ENCODE measurements at places on chromosomes 2 and 18. TPM values are rescaled to one million over a fixed set of nuclear protein-coding genes. Genes with fewer than 3 reads are reported as not detected.

GRCh38 chr2:60945341-60945740 lies 64.0 kb downstream of the REL start:
- H3K27ac ChIP-seq, result no peak overlapping the region
- no peaks in the 10 kb centered on the region for H3K4me1 ChIP-seq
- DNase-seq, result no peak
- no peaks in the 10 kb centered on the region for H3K27me3 ChIP-seq
- no peaks in the 10 kb centered on the region for H3K36me3 ChIP-seq

DNA sequence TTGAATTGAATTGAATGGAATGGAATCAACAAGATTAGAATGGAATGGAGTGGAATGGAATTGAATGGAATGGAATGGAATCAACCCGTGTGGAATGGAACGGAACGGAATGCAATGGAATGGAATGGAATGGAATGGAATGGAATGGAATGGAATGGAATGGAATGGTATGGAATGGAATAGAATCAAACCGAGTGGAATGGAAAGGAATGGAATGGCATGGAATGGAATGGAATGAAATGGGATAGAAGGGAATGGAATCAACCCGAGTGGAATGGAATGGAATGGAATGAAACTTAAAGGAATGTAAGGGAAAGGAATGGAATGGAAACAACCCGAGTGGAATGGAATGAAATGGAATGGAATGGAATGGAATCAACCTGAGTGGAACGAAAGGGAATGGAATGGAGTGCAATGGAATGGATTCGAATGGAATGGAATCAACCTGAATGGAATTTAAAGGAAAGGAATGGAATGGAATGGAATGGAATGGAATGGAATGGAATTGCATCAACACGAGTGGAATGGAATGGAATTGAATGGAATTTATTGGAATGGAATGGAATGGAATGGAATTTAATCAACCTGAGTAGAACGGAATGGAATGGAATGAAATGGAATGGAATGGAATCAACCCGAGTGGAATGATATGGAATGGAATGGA lies 1146.6 kb downstream of the RPIA start:
- H3K4me3 ChIP-seq, result no peak overlapping the region
- H3K27me3 ChIP-seq, result no peaks in the 10 kb centered on the region
- H3K4me1 ChIP-seq, result no peaks in the 10 kb centered on the region
- H3K36me3 ChIP-seq, result no peaks in the 10 kb centered on the region
- H3K27ac ChIP-seq, result no peak overlapping the region

- no peak overlapping the region for H3K27ac ChIP-seq
- no peak for DNase-seq
- H3K4me1 ChIP-seq, result peaks cover 19% of the 10 kb centered on the region
- H3K4me3 ChIP-seq, result no peak overlapping the region
- H3K36me3 ChIP-seq, result no peaks in the 10 kb centered on the region
These were observed 83.0 kb downstream of the TGOLN2 start for GRCh38 chr2:85244828-85245227.

- DNase-seq, result no peak
- H3K4me1 ChIP-seq, result peaks cover 10% of the 10 kb centered on the region
- no peaks in the 10 kb centered on the region for H3K27me3 ChIP-seq
These were observed 56.5 kb upstream of the TWIST2 start for GRCh38 chr2:238791354-238791753.

DNA sequence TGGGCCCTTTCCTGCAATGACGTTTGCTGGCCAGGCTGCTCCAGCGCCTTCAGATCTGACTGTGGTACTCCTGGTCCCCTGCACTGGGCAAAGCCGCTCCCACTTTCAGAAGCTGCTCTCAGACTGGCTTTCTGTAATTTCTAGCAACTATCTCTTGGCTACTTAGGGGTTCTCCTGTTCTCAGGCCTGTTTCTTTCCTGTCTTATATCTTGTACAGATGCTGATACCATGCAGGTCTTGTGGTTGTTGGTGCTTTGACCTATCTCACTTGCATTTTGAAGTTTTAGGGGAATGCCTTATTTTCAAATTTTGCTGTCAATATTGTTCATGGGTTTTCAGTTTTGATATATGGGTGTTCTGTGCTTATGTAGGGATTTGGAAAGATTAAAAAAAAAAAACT lies 145.8 kb downstream of the CLIP4 start:
- no peaks in the 10 kb centered on the region for H3K27me3 ChIP-seq
- H3K27ac ChIP-seq, result no peak overlapping the region

- peak overlapping the region; percentile 92 for H3K27ac ChIP-seq
- no peaks in the 10 kb centered on the region for H3K27me3 ChIP-seq
- DNase-seq, result no peak
- no peaks in the 10 kb centered on the region for H3K36me3 ChIP-seq
- H3K4me1 ChIP-seq, result peaks cover 4% of the 10 kb centered on the region
These were observed 1.0 kb downstream of the CHST10 start for GRCh38 chr2:100416397-100416934.

- no peak overlapping the region for H3K4me3 ChIP-seq
- H3K4me1 ChIP-seq, result peaks cover 16% of the 10 kb centered on the region
- DNase-seq, result no peak
- H3K27ac ChIP-seq, result no peak overlapping the region
- no peaks in the 10 kb centered on the region for H3K27me3 ChIP-seq
- no peaks in the 10 kb centered on the region for H3K36me3 ChIP-seq
These were observed 24.1 kb downstream of the SLC14A2 start for GRCh38 chr18:45639408-45639807.

DNA sequence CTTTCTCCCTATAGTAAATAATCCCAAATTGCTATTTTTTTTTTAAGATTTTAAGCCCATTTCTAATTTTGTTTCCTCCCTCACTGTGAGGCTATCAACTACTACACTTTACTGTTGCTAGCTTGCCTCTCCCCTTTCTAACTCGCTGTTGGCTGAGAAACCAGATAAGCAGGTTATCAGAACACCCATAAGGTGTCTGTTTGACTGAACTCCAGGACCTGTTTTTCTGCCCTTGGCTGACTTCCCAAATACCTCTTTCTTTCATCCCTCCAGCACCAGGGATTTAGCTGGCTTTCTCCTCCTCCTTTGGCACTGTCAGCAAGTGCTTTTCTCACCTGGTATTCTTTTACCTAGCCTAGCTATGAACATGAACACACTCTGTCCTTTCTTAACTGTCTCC lies 11.1 kb downstream of the TRAK2 start:
- no peaks in the 10 kb centered on the region for H3K27me3 ChIP-seq
- H3K4me3 ChIP-seq, result no peak overlapping the region
- H3K36me3 ChIP-seq, result no peaks in the 10 kb centered on the region
- H3K27ac ChIP-seq, result no peak overlapping the region
- peaks cover 8% of the 10 kb centered on the region for H3K4me1 ChIP-seq

The HOXD10 gene
- 11.7 TPM for total RNA-seq

DNA sequence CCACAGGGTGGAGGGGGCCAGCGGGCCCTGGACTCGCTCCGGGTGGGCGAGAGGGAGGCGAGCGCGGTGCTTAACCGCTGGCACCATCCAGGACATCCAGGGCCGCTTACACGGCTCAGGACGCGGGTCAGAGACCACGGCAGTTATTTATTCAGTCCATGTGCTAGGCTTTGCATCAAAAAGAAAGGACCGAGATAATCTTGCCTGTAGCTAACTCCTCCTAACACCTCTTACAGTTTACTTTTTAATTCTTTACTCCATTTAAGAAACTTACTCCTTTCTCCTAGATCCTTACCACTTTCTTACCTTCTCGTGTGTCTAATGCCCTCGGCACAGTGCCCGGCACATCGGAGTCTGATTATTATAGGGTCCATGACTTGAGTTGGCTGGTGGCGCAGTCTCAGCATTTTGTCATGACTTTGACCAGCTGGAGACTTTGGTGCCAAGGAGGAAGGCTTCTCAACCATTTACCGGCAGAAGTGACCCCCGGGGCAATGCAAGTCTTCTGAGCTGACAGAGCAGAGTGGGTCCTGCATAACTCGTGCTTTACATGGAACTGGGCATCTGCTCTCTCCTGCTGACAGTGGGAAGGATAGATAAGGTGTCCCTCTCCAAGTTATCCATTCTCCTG lies 503 bp downstream of the ANXA4 start:
- H3K27ac ChIP-seq, result peak overlapping the region; percentile 98
- peak overlapping the region; percentile 85 for H3K4me3 ChIP-seq
- H3K4me1 ChIP-seq, result peaks cover 8% of the 10 kb centered on the region

GRCh38 chr2:149903626-149904025 lies 316.1 kb upstream of the MMADHC start:
- H3K4me3 ChIP-seq, result no peak overlapping the region
- no peaks in the 10 kb centered on the region for H3K27me3 ChIP-seq
- H3K4me1 ChIP-seq, result peaks cover under 1% of the 10 kb centered on the region
- H3K36me3 ChIP-seq, result no peaks in the 10 kb centered on the region

DNA sequence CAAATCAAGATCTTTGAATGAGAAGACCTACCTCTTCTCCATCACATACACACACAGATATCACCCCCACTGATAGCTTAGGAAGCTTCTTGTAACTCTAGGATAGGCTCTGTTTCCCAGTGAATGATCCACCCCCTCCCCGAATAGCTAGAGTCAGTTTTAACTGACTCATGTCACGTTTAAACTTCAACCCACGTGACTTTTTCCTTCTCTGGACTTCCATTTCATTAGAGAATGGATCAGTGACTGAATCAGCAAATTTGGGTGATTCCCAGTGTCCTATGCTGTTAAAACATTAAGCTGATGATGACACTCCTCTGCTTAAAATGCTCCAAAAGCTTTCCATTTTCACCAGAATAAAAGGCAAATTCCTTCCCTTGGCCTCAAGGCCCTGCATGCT lies 185.9 kb upstream of the LHCGR start:
- no peaks in the 10 kb centered on the region for H3K36me3 ChIP-seq
- no peaks in the 10 kb centered on the region for H3K27me3 ChIP-seq
- no peak overlapping the region for H3K4me3 ChIP-seq

DNA sequence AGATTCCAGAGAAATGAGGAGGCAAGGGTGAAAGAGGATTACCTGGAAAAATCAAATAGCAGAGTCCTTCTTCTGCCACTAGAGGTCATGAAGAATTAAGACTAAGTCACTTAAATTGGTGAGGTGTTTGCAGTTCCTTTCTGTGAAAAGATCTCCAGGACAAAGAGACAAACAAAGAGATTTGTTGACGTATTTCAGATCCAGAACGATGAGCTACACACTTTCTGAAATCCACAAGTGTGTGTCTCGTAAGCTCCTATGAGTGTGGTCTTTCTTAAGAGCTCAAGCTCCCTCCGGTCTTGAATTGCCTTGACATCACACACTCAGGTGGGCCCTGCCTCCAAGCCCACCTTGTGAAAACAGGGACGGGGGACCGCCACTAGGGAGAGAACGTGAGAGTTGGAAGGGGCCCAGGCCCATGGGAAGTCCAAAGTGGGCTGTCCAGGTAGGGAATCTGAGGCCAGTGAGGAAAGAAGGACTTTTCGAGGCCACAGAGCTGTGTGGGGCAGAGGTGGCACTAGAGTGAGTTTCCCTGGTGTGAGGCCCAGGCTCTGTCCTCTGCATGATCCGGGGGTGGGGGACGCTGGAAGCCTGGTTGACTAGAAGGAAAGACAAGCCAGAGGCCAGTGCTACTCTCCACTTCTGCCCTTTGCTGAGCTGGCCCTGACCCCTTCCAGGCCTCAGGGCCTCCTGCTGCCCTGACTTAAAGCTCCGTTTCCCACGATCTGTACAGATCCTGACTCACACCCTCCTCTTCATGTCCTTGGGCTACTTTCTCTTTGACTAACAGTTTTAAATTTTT lies 168.1 kb upstream of the NCK2 start:
- no peaks in the 10 kb centered on the region for H3K36me3 ChIP-seq
- peaks cover 18% of the 10 kb centered on the region for H3K4me1 ChIP-seq
- peak; percentile 53 for DNase-seq
- H3K27ac ChIP-seq, result peak overlapping the region; percentile 81
- no peaks in the 10 kb centered on the region for H3K27me3 ChIP-seq
- H3K4me3 ChIP-seq, result no peak overlapping the region

GRCh38 chr18:48578289-48578688 lies 39.5 kb downstream of the CTIF start:
- peaks cover 13% of the 10 kb centered on the region for H3K4me1 ChIP-seq
- H3K36me3 ChIP-seq, result no peaks in the 10 kb centered on the region
- no peak overlapping the region for H3K4me3 ChIP-seq
- H3K27me3 ChIP-seq, result no peaks in the 10 kb centered on the region

The INHBB gene
- total RNA-seq, result 4.4 TPM

The PELI1 gene
- total RNA-seq, result 60.0 TPM

DNA sequence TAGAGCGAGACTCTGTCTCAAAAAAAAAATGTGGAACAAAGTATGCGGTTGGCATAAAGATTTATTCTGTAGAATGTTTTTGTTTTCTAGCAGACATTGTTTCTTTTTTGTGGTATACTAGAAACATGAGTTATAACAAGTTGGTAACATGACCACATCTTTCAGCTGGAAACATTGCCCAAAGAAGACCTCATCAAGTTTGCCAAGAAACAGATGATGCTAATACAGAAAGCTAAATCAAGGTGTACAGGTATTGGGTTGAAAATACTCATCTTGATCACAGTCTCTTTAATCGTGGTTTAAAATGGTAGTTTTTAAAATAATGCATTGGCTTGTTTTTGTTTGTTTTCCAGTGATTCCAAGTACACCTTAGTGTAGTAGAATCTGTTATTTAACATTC lies 1.9 kb downstream of the GCC2 start:
- no peaks in the 10 kb centered on the region for H3K27me3 ChIP-seq
- no peak for DNase-seq
- peak overlapping the region; percentile 96 for H3K27ac ChIP-seq
- no peaks in the 10 kb centered on the region for H3K36me3 ChIP-seq
- H3K4me3 ChIP-seq, result no peak overlapping the region
- peaks cover 6% of the 10 kb centered on the region for H3K4me1 ChIP-seq

The SIX2 gene
- total RNA-seq, result 0.53 TPM

DNA sequence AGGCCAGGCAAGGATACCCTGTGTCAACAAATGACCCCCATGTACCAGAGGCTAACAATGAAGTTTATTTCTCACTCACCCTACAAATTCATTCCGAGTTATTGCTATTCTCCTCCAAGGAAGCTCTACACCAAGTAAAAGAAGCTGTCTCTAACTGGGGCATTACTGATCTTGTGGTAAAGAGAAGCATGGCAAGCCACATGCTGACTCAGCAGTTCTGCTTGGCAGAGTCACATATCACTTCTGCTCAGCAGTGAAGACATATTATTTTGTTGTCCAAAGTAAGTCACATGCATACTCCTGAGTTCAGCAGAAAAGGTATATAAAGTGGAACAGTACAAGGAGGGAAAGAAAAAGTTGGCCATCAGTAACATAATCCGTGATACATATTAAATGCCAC lies 315.8 kb downstream of the GULP1 start:
- H3K27me3 ChIP-seq, result no peaks in the 10 kb centered on the region
- peak; percentile 9 for DNase-seq
- no peaks in the 10 kb centered on the region for H3K4me1 ChIP-seq
- H3K4me3 ChIP-seq, result no peak overlapping the region
- H3K36me3 ChIP-seq, result no peaks in the 10 kb centered on the region

DNA sequence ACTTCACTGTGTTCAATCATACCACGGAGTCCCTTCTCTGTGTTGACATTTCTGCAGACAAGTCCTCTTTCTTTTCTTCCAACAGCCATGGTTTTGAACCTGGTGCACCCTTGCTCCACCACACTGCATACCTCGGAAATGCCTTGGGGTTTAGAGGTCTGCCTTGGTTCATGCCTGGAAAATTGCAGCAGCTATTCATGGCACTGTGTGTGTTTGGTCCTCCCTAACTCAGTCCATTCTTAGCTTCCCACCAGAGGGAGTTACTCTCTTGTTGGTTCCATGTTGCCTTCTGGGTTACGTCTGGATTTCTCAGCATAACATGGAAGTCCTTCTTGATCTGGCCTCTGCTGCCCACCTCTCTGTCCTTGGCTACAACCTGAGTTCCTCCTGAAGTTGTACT lies 206.0 kb downstream of the FHOD3 start:
- no peak for DNase-seq
- no peak overlapping the region for H3K27ac ChIP-seq
- no peaks in the 10 kb centered on the region for H3K27me3 ChIP-seq
- no peaks in the 10 kb centered on the region for H3K36me3 ChIP-seq
- H3K4me1 ChIP-seq, result no peaks in the 10 kb centered on the region

- H3K4me3 ChIP-seq, result no peak overlapping the region
- no peak for DNase-seq
- peaks cover 32% of the 10 kb centered on the region for H3K4me1 ChIP-seq
- H3K27ac ChIP-seq, result no peak overlapping the region
- no peaks in the 10 kb centered on the region for H3K36me3 ChIP-seq
These were observed 89.3 kb downstream of the ACVR1 start for GRCh38 chr2:157786663-157787363.

The KCTD18 gene
- total RNA-seq, result 12.9 TPM

Data from hepatocyte (in vitro differentiated cells).